ENCODE measurements at places on chromosomes 5 and 9. TPM values are rescaled to one million over a fixed set of nuclear protein-coding genes. Genes with fewer than 3 reads are reported as not detected.

DNA sequence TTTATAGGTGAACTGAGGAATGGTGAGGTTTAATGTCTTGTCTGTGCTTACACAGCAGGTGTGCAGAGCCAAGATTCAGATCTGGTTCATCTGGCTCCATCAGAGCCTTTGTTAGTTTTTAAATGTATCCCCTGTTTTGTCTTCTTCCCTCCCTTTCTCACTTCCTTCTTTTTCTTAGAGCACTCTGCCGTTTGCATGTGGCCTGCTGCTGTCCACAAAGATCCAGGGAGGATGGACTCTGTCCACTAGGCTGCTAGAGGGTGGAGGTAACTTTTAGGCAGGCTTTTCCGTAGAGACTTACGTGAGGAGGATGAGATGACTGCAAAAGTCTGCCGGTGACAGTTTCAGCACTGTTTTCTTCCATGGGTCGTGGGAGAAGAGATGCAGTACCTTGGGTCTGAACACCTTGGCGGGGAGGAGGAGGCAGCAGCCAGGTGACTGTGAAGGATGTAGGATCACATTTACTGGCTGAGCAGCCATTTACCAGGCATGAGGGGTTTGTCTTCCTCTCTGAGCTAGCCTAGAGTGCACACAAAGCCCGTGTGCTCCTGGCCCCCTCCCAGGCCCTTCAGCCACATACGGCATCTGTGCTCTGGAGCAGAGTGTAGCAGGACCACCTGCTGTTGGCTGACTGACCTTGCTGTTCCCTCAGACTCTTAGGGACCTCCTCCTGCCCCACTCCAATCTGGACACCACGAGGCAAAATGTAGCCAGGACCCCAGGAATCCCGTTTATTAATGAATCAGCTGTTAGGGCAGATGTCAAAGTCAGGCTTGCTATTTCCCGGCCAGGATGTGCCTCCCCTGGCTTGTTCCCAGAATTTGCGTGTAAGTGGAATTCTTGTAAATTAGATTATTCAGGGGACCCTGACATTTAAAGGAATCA lies 1.8 kb downstream of the NTMT1 start:
- DNase-seq: no peak

DNA sequence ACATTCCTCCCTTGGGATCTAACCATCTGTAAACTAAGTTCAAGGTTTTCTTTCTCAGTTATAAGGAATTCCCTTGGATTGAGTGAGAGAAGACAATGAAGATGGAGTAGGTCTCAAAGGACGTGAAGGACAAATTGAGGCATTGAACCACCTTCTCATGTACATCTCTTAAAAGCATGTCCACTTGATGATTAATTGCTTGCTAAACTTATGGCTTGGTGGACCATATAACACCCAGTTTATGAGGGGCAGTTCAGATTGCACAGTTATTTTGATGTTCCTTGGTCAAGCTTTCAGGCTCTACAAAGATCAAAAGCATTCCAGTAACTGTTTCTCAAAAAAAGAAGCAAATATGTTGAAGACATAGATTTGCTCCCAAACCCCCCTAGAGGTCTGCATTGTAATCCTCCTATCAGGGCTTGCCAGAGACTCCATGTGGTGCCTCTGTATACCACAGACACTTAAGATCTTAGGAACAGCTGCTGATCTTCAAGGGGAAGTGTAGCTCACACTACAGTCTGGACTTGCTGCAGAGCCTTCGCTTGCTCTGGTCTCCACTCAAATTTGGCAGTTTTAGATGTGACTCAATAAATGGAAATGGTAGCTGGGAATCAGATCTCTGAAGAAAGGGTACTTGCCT lies 56.9 kb upstream of the ALDH1A1 start:
- no peak for DNase-seq

- DNase-seq: no peak
Observed at GRCh38 chr9:121192518-121192917, 9.2 kb downstream of the RAB14 start.

The TAF11L5 gene
- polyA plus RNA-seq: not detected

- no peak for DNase-seq
Observed at GRCh38 chr5:148214665-148215185, 11.9 kb downstream of the SPINK6 start.

DNA sequence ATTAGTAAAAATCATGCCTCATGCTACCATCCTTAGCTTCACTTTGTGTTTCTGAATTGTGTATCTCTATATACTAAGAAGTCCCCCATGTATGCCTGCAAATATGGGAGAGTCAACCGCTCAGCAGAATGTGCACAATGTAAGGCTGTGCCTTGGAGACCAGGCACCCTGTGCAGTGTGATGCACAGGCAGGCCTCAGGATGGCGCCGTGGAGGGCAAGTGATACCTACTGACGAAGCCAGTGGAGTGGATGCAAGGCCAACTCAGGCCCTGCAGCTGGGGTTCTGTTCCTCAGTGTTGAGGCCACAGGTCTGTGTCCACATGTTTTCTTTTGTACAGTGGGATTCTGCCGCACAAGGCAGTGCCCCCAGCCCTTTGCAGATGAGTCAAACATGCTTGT lies 28.4 kb downstream of the SYK start:
- DNase-seq: no peak

The IFNK gene
- not detected for polyA plus RNA-seq

The DIRAS2 gene
- polyA plus RNA-seq: not detected

GRCh38 chr5:90020575-90021538 lies 388.7 kb downstream of the CETN3 start:
- DNase-seq: peak; percentile 33

DNA sequence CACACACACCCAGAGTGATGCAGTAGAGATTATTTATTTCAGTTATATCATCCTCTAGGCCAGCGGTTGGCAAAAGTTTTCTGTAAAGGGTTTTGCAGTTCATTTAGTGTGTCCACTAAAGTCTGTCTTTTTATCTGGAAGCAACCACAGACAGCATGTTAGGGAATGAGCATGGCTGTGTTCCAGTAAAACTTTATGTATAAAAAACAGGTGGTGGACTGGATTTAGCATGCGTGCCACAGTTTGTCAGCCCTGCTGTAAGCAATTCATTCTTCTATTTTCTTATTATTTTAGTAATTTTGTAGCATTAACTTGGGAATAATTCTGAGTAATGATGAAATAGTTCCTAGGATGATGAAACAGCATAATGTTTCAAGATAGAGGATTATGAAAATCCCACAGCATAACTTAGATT lies 51.7 kb downstream of the CCNH start:
- DNase-seq: peak; percentile 16

DNA sequence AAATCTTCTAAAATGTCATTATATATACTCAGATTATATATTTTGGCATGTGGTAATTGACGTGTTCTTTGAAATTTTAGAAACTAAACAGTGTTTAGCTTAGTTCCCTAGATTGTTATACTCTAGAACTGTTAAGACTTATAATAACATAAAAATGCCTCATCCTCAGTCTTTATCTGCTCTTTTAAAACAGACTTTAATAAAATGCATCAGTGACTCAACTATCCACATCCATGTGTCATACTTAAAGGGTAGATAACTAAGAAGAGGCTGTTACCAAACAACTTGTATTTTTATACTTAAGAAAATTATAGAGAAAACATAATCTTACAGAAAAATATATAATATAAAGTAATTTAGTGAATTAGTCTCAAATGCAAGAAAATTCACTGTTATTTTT lies 15.2 kb downstream of the NFIL3 start:
- no peak for DNase-seq

The ACTBL2 gene
- polyA plus RNA-seq: 0.45 TPM

DNA sequence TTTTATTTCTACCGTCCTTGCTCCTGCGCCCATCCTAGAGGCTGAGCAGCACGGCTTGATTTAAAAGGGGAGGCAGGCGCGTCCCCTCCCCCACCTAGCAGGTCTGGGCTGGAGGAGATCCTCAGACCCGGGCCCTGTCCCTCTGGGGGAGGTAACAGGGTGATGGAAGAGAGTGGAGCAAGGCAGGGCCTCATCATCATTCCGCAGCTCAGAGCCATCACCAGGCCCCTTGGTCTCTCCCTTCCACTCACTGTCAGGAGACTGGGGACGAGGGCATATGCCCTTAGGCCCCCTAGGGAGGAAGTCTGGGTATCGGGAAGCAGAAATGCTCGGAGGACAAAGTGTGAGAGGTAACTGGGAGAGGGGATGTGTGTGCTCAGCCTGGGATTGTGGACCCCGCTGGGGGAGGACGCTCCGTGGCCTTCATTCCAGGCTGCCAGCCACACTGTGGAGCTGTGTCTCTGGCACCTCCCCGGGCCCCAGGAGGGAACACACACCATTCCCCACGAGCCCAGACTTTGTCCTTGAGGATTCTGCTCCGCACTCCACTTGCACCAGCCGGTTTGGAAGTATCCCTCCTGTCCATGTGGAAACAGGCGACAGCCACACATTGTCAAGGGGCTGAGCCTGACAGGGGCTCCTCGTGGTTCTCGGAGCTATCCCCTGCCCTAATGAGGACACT lies 761 bp downstream of the REEP2 start:
- no peak for DNase-seq

DNA sequence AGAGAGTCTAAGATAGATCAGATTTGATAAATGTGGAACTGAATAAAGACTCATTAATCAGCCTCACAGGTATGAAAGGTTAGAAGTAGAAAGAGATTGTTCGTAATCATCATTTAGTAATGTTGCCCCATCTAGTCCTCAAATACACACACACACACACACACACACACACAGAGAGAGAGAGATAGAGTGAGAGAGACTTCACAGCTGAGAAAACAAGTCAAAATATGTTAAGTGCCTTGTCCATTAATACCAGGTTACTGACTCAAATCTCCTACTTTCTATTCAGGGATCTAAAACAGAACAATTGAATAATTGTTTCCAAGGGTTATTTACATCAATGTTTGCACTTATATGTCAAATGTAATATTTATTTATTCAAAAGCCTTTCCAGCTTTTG lies 284.6 kb downstream of the MRPS30 start:
- DNase-seq: no peak

Measured in AG04450 (cell line).